ENCODE measurements at places on chromosomes 12 and 14. TPM values are rescaled to one million over a fixed set of nuclear protein-coding genes. Genes with fewer than 3 reads are reported as not detected.

The AQP6 gene
- not detected for polyA plus RNA-seq

The MYF5 gene
- polyA plus RNA-seq, result not detected

The PTCSC3 gene
- not detected for polyA plus RNA-seq

The GRIN2B gene
- not detected for polyA plus RNA-seq

The ACSS3 gene
- not detected for polyA plus RNA-seq

The A2M gene
- polyA plus RNA-seq, result 1.2 TPM

The ANKS1B gene
- polyA plus RNA-seq, result not detected

The SPIC gene
- not detected for polyA plus RNA-seq

The MLH3 gene
- 3.4 TPM for polyA plus RNA-seq

The CCDC177 gene
- polyA plus RNA-seq, result not detected

The ACOT6 gene
- polyA plus RNA-seq, result not detected

The FAM222A gene
- 0.09 TPM for polyA plus RNA-seq

The CCDC92 gene
- 11.6 TPM for polyA plus RNA-seq

The ANGEL1 gene
- 8.5 TPM for polyA plus RNA-seq

The CLEC2A gene
- not detected for polyA plus RNA-seq

The RERGL gene
- not detected for polyA plus RNA-seq

The RNASE3 gene
- 13.8 TPM for polyA plus RNA-seq

The COPS7A gene
- 77.1 TPM for polyA plus RNA-seq

The SLC4A8 gene
- polyA plus RNA-seq, result 5.4 TPM

The TSHR gene
- not detected for polyA plus RNA-seq

The TPH2 gene
- polyA plus RNA-seq, result not detected

The KRT72 gene
- not detected for polyA plus RNA-seq

The DPF3 gene
- 0.01 TPM for polyA plus RNA-seq

The CLEC6A gene
- 6.3 TPM for polyA plus RNA-seq

The MAP3K9 gene
- polyA plus RNA-seq, result not detected

The TAS2R8 gene
- polyA plus RNA-seq, result not detected

The HIGD1C gene
- polyA plus RNA-seq, result not detected

The TRPV4 gene
- 3.1 TPM for polyA plus RNA-seq

The NGB gene
- polyA plus RNA-seq, result not detected

The HOXC6 gene
- not detected for polyA plus RNA-seq

Measured in CD14-positive monocyte (primary cell).